ENCODE measurements at places on chromosomes 2 and 18.
A peak's percentile ranks its signal among the peaks of the same experiment; 100 is the strongest.

DNA sequence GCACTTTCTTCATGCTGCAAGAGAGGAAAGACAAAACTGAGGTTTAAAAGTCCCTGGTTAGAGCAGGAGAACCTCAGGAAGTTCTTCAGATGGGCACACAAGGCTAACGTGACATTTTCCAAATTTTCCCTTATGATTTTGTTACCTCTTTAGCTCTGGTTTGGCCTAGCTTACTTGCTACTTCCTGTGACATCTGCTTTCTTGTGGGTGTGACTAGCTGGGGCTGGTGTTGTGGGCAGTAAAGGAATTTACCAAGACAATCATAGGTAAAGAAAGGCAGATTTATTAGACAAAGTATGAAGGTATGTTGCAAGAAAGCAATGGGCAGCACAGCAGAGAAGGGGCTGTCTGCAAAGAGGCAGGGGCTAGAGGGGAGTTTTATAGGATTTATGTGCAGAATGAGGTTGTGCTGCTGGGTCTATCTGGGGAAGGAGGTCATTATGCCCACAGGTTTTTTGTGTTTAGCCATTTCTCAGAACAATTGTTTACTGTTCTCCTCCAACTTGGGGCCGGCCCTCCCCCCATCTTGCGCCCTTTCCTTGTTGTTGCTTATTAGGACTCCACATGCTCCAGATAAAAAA lies 6.7 kb upstream of the TNP1 start:
- DNase-seq = no peak

- DNase-seq = peak; percentile 80
Observed at GRCh38 chr2:238425979-238426567, 654 bp upstream of the ASB1 start.

GRCh38 chr18:39105104-39105503 lies 1539.5 kb upstream of the CELF4 start:
- no peak for DNase-seq

- DNase-seq = no peak
Observed at GRCh38 chr2:26243470-26244308, 743 bp downstream of the HADHA start.

- DNase-seq = no peak
Observed at GRCh38 chr2:149103081-149103620, 64.7 kb downstream of the LYPD6B start.

- DNase-seq = no peak
Observed at GRCh38 chr2:173053043-173053699, 22.5 kb upstream of the MAP3K20 start.

GRCh38 chr2:48107326-48107925 lies 201.1 kb upstream of the FBXO11 start:
- no peak for DNase-seq

GRCh38 chr2:30914456-30914855 lies 107.2 kb upstream of the CAPN13 start:
- no peak for DNase-seq

- DNase-seq = no peak
Observed at GRCh38 chr18:40360558-40360957, 1594.5 kb upstream of the PIK3C3 start.
